ENCODE measurements at places on chromosomes 11 and 22.
A peak's percentile ranks its signal among the peaks of the same experiment; 100 is the strongest.

GRCh38 chr11:77062924-77063323 lies 3.8 kb upstream of the CAPN5 start:
- no peak for DNase-seq

DNA sequence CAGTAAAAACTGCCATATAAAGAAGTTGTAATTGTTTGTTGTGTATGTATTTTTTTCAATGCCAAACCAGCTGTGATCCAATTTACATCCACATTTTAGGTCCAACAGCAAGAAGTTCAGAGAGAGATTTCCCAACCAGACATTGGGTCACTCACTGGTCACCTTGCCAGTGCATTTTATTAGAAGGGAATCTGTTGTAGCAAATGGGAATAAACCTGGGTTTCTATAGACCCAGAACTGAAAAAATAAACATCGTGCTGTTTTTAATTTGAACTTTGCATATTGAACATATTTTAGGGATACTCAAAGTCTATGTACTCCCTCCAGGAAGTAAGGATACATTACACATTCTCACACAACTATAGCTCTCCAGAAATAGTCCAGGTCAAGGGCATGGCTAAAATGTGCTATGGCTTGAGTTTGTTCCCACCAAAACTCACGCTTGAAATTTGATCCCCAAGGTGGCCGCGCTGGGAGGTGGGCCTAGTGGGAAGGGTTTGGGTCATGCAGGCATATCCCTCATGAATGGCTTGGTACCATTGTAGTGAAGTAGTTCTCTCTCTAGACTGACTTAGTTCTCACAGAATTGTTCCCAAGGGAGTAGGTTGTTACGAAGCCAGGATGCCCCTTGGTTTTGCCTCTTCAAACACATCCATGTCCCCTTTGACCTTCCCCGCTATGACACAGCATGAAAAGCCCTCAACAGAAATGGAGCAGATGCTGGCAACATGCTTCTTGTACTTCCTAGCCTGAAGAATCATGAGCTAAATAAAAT lies 90.9 kb downstream of the RRAS2 start:
- no peak for DNase-seq

GRCh38 chr22:19967850-19968449 lies 26.3 kb upstream of the TXNRD2 start:
- DNase-seq, result no peak

DNA sequence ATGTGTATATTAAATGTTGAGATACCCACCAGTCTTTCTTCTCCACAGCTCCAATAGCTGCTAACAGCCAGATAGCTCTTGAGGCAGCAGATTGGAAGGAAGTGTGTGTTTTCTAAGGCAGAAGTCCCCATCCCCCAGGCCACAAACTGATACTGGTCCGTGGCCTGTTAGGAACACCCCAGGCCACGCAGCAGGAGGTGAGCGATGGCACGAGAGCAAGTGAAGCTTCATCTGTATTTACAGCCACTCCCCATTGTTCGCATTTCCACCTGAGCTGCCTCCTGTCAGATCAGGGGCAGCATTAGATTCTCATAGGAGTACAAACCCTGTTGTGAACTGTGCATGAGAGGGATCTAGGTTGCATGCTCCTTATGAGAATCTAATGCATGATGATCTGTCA lies 12.7 kb downstream of the CCDC73 start:
- DNase-seq, result no peak

DNA sequence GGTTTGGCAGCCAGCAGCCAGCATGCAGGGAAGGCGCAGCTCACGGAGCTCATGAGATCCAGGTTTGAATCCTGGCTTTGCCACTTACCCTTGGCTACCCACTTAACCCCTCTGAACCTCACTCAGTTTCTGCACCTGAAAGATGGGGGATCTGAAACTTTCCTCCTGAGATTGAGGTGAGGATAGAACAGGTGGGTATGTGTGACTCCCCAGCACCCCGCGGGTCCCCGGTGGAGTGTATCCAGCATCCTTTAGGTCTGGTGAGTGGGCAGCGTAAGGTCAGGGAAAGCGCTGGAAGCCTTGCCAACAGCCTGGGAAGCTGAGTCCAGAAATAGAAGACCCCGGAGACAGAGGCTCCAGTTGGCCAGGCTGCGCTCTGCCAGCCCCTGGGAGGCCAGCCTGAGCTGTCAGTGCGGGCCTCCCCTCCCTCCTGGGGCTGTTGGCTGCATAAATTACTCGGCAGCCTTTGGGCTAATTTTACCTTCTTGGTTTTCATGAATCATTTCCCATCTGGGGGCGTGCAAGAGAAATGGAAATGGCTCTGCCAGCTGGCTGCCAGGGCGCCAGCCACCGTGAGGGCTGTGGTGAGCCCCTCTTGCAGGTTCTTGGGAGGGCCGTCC lies 17.6 kb downstream of the PRDM11 start:
- no peak for DNase-seq

DNA sequence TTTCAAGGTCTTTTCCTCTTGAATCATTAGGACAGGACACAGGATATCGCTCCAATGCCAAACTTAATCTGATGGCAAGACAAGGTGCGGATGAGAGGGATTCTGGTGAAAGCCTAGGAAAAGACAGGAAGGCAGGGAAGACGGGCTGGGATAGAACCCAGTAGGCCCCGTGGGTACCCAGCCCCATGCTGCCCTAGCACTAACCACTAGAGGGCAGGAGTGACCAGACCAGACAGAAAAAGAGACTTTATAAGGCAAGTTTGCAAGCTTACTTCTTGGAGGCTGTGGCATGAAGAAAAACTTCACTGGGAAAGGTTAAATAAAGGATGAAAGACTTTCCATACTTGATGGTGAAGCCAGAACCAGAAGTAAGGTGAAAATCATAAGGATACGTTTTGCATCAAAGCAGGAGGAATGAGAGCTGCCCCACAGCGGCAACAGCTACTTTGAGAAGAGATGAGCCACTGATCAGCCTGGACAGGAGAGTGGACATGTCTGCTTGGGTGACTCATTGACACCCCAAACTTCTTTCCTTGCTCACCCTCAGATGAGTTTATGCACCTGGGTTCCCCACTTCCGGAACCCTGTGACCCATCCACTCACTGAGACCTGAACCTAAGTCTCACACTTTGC lies 39.8 kb downstream of the SYN3 start:
- peak; percentile 26 for DNase-seq

- DNase-seq, result no peak
These were observed 5.6 kb downstream of the TBX1 start for GRCh38 chr22:19766240-19766510.

DNA sequence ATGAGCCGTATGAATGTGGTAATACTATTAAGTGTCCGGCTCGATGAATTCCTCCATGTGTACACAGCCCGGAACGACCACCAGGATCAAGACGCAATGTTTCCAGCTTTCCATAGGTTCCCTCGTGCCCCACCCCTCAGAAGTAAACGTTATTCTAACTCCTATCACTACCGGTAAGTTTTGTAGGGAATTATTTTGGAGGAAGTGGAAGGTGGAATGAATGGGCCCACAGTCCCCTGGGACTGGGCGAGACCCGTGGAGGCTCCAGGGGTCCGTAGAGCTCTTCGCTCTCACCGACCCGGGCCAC lies 720 bp upstream of the FAR1 start:
- DNase-seq, result no peak

- no peak for DNase-seq
These were observed 4.4 kb downstream of the TP53I11 start for GRCh38 chr11:44946263-44946662.

- DNase-seq, result peak; percentile 71
These were observed 4.8 kb upstream of the ELFN2 start for GRCh38 chr22:37431801-37432707.

DNA sequence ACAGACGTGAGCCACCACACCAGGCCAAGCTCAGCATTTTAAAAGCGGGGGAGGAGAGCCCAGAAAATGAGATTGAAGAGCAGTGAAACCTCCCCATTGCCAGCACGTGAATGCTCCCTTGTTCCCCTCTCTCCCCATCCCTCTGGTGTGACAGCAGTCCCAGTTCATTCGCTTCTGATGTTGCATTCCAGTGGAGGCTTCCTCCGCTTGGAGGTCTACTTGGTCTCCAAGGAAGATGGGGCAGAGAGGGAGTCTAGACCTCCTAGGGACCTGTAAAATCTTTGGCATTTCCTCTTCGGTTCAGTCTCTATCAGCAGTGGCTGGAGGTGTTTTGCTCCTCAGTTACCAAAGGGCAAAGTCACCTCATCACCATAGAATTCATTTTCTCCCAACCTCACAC lies 30.2 kb upstream of the EP300 start:
- no peak for DNase-seq

GRCh38 chr11:8649361-8649760 lies 33.1 kb downstream of the TRIM66 start:
- DNase-seq, result peak; percentile 88

- no peak for DNase-seq
These were observed 27.0 kb upstream of the YWHAH start for GRCh38 chr22:31917227-31917921.

DNA sequence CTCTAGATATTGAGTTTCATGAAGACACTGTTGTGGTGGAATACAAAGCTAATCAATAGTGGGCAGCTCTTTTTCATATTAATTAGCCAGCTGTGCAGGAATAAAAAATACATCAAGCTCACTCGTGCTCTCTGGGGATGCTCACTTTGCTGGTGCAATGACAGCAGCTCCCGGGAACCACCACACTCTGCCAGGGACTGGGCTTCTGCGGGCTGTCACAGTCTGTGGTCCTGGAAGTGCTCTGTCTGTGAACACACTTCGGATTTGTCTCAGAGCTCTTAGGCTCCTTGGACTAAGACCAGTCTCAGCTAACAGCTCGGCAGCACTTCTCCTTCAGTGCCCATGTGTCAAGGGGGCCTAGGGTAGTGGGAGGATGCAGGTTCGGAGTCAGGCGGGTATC lies 393.5 kb downstream of the TENM4 start:
- DNase-seq, result no peak

DNA sequence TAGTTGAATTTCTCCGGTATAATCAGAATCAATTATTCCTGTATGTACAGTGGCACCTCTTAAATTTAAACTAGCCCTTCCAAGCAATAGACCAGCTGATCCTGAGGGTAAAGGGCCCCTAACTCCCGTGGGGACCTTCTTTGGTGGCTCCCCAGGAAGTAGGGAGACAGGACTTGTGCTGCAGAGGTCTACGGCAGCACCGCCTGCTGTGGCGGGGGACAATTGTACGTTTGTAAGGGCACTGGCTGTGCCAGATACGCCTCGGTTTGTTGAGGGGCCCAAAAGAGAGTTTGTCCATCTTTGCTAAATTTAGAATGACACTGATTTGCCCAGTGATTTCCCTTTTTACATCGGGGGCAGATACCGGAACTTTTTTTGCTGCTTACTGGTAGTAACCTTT lies 5.9 kb upstream of the DNAJB13 start:
- DNase-seq, result no peak

DNA sequence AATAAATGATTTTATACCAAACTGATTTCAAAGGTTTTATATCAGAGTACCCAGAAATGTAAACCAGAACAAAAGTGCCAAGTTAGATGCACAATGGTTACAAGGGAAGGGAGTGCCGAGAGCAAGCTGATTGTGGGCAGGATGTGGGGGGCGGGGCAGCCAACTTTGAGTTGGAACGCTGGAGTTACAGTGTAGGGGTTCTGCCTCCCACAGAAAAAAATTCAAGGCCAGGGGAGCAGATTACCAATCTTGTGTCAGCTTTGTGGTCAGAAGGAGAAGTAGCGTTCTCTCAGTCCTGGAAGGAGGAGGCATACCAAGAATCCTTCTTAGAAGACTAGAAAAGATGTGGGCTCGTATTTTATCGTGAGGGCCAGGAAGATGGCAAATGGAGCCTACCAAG lies 15.9 kb upstream of the POU2AF2 start:
- no peak for DNase-seq

DNA sequence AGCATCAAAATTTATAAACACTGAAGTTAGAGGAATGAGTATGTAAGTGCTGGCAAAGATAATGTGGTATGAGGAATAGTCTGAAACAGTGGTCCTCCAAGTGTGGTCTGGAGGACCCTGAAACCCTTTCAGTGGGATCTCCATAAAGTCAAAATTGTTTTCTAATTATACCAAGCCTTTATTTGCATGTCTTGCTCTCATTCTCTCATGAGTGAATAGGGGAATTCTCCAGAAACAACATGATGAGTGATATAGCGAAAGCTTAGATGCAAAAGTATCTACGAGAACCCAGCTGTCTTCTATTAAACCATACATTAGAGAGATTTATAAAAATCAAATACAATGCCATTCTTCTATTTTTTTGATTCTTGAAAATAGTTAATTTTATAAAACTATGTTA lies 145.0 kb upstream of the RAG2 start:
- DNase-seq, result no peak

DNA sequence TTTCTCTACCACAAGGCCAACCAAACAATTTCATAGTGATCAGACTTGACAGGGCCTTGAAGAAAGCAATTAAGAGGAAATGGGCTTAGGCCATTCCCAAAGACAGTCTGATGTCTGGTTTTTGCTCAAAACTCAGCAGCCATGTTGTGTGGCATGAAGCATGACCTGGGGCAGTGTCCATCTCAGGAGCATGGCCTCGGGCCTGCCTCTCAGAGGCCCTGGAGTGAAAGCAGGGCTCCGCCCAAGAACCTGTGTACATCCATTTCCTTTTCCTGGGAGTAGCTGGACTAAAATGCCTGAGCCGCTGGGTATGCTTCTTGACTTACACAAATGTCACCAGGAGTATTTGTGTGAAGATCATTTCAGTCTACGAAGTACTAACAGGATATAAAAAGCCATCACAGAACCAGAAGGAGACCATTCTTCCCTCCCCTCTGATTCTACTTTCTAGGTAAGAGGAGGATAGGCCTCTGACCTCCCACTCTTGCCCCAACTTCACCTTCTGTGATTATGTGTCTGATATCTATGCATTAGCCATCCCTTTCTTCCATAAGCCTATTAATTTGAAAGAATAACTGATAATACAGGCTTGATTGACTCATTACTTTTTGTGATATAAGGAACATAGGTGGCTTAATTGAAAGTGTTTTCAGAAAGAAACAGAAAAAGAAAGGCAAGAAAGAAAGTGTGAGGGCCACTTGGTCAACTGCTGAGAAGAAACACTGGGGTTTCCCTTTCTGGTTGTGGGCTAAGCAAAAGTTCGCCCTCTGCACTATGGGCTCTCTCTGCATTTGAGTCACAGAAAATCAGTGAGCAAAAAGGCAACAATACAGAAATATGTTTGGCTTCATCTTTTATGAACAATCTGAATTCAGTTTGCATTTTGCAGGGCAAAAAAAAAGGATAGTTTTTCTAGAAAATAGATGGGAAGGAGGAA lies 188.6 kb upstream of the MTMR2 start:
- no peak for DNase-seq

- no peak for DNase-seq
These were observed 2.6 kb downstream of the HBE1 start for GRCh38 chr11:5267033-5267563.
